ENCODE measurements at places on chromosomes 3 and 15.
A peak's percentile ranks its signal among the peaks of the same experiment; 100 is the strongest.

- peak; percentile 84 for DNase-seq
Observed at GRCh38 chr3:48429317-48429959, 448 bp downstream of the PLXNB1 start.

GRCh38 chr15:28023933-28024888 lies 74.9 kb downstream of the OCA2 start:
- no peak for DNase-seq

- no peak for DNase-seq
Observed at GRCh38 chr15:45341790-45342189, 36.6 kb downstream of the GATM start.

DNA sequence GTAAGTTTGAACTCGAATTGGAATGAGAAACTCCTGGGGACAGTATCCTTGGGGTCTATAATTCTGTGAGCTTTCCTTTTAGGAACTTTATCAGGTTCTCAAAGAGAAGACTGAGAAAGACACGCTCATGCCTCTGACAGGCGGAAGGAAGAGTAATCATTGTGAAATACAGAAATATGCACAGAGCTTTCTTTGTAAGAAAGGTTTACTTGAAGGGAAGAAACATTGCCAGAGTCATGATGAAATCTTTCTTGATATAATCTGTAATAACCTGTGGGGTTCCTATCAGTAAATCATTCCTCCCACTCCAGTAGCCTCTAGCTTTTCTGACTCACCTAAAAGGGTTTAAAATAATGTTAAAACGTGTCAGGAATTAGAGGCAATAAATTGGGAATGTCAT lies 83.6 kb upstream of the CCDC39 start:
- DNase-seq, result no peak

DNA sequence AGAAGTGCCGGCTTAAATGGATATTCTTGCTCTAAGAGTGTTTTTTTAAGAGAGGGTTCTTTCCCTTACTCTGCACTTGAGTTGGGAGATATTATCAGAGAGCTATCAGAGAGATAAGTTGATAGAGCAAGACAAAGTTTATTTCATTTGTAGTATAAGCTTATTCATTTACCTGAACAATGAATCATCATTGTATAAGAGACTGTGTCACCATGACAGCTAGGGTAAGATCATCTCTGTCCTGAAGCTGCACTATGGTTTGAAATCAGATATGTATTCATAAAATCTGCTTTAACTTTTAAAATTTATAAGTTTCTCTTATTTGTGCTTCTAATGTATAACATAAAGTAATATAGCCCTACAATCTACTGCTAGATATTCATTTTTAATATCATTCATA lies 128.1 kb upstream of the ARL6 start:
- DNase-seq, result no peak

GRCh38 chr15:61118885-61119284 lies 110.2 kb downstream of the RORA start:
- DNase-seq, result no peak

GRCh38 chr15:67327312-67327711 lies 72.7 kb downstream of the IQCH start:
- no peak for DNase-seq

- no peak for DNase-seq
Observed at GRCh38 chr3:122299872-122300460, 25.1 kb upstream of the CSTA start.

GRCh38 chr3:13714251-13714916 lies 165.5 kb downstream of the FBLN2 start:
- DNase-seq, result no peak

- no peak for DNase-seq
Observed at GRCh38 chr3:36924744-36925521, 19.9 kb downstream of the TRANK1 start.

GRCh38 chr3:192706272-192706671 lies 21.1 kb downstream of the FGF12 start:
- DNase-seq, result no peak
